A549 treated with RU486 at 1 μM for 4 hours (cell line): ENCODE measurements at places on chromosomes 5 and 9. TPM values are rescaled to one million over a fixed set of nuclear protein-coding genes. Genes with fewer than 3 reads are reported as not detected.

The SH3RF2 gene
- 2.9 to 3.8 TPM (median 3.2 TPM) in 5 replicates for total RNA-seq

The IL5 gene
- not detected in 5 replicates for total RNA-seq

The ADAMTS16 gene
- total RNA-seq = 1.1 to 1.5 TPM (median 1.5 TPM) in 5 replicates

The REEP2 gene
- total RNA-seq = 5.3 to 7.2 TPM (median 6.5 TPM) in 5 replicates

The ARL15 gene
- 2.0 to 6.3 TPM (median 5.0 TPM) in 5 replicates for total RNA-seq

The SPATA31A3 gene
- not detected in 5 replicates for total RNA-seq

The CER1 gene
- total RNA-seq = not detected in 5 replicates

The ALDOB gene
- total RNA-seq = not detected in 5 replicates

The PCDHGA3 gene
- total RNA-seq = 0.03 TPM in 1 of 5 replicates, not detected in the others

The MPDZ gene
- 8.5 to 14.0 TPM (median 12.5 TPM) in 5 replicates for total RNA-seq

The CDC23 gene
- total RNA-seq = 20.6 to 33.3 TPM (median 27.7 TPM) in 5 replicates

The ELAVL2 gene
- total RNA-seq = 0.10 to 0.19 TPM in 2 of 5 replicates, not detected in the others

The ZNF454 gene
- total RNA-seq = not detected in 5 replicates

The ANKRD31 gene
- 0.05 to 0.07 TPM (median 0.06 TPM) in 4 of 5 replicates, not detected in the other for total RNA-seq

The SPATA31E1 gene
- total RNA-seq = not detected in 5 replicates

The CNTLN gene
- total RNA-seq = 2.4 to 7.0 TPM (median 5.7 TPM) in 5 replicates

The OR13C4 gene
- not detected in 5 replicates for total RNA-seq

The SURF1 gene
- total RNA-seq = 35.5 to 51.0 TPM (median 42.0 TPM) in 5 replicates

The HABP4 gene
- total RNA-seq = 17.3 to 20.9 TPM (median 18.9 TPM) in 5 replicates

The INSL4 gene
- total RNA-seq = 13.9 to 18.0 TPM (median 15.5 TPM) in 5 replicates

The F12 gene
- total RNA-seq = 11.8 to 26.6 TPM (median 21.3 TPM) in 5 replicates

The FBXW5 gene
- total RNA-seq = 58.4 to 107 TPM (median 95.0 TPM) in 5 replicates

The IRGM gene
- 0.06 to 0.37 TPM (median 0.15 TPM) in 3 of 5 replicates, not detected in the others for total RNA-seq

The SHISAL2B gene
- total RNA-seq = not detected in 5 replicates

The IFNA10 gene
- total RNA-seq = not detected in 5 replicates

The SHC3 gene
- 0.39 to 0.57 TPM (median 0.46 TPM) in 5 replicates for total RNA-seq

The SPEF2 gene
- 1.4 to 2.2 TPM (median 2.0 TPM) in 5 replicates for total RNA-seq

The TRIM23 gene
- 5.2 to 8.5 TPM (median 7.6 TPM) in 5 replicates for total RNA-seq

The DNM1 gene
- total RNA-seq = 74.6 to 95.2 TPM (median 86.0 TPM) in 5 replicates

The HAPLN1 gene
- not detected in 5 replicates for total RNA-seq
